ENCODE measurements at places on chromosomes 12 and 14. TPM values are rescaled to one million over a fixed set of nuclear protein-coding genes. Genes with fewer than 3 reads are reported as not detected.

Gene MORN3
- 1.9 TPM for total RNA-seq

Gene GALNT8
- total RNA-seq: 0.25 TPM

Gene GRIP1
- total RNA-seq: 18.4 TPM

Gene KRT79
- total RNA-seq: not detected

Gene KRT3
- not detected for total RNA-seq

Gene SERPINA4
- total RNA-seq: 6.1 TPM

Gene RPGRIP1
- total RNA-seq: 0.47 TPM

GRCh38 chr12:7693793-7694192, 1.8 kb downstream of the GDF3 start:
- H3K27me3 ChIP-seq: no peaks in the 10 kb centered on the region
- no peak overlapping the region for H3K27ac ChIP-seq
- H3K4me3 ChIP-seq: no peak overlapping the region
- no peaks in the 10 kb centered on the region for H3K4me1 ChIP-seq
- no peaks in the 10 kb centered on the region for H3K36me3 ChIP-seq

DNA sequence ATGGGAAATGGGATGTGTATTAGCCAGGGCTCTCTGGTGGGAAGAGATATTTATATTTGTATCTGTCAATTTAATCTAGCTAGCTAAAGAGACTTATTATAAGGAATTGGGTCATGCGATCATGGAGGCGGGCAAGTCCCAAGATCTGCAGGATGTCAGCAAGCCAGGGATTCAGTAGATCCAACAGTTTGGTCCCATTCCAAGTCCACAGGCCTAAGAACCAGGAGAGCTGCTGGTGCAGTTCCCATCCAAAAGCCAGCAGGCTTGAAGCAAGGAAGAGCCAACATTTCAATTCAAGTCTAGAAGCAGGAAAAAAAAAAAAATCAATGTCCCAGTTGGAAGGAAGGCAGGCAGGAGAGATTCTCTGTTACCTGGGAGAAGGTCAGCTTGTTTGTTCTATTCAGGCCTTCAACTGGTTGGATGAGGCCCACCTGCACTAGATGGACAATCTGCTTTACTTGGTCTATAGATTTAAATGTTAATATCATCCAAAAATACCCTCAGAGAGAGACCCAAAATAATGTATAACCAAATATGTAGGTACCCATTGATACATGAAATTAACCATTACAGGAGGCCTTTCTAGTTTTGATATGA, 60.7 kb upstream of the BCAT1 start:
- no peaks in the 10 kb centered on the region for H3K4me1 ChIP-seq
- no peaks in the 10 kb centered on the region for H3K27me3 ChIP-seq
- no peak overlapping the region for H3K27ac ChIP-seq
- no peaks in the 10 kb centered on the region for H3K36me3 ChIP-seq

DNA sequence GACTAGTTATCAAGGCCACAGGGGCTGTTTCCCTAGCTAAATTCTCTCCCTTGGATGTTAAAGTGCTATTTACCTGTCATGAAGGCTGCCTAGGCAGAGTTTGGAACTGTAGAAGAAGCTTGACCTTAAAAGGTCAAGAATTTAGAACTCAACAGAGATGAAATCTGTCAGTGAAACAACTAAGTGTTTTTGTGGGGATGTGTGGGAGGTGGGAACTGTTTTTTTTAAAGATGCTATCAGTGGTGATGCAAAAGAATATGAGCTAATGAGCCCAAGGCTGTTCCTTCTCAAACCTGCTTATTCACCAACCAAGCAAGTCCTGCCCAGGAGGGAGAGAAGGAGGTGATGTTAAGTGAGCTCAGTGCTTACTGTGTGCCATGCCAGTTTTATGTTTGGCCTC, 40.8 kb upstream of the POC1B start:
- no peaks in the 10 kb centered on the region for H3K27me3 ChIP-seq
- H3K4me3 ChIP-seq: no peak overlapping the region
- no peak for DNase-seq
- H3K4me1 ChIP-seq: no peaks in the 10 kb centered on the region
- H3K36me3 ChIP-seq: no peaks in the 10 kb centered on the region
- no peak overlapping the region for H3K27ac ChIP-seq

DNA sequence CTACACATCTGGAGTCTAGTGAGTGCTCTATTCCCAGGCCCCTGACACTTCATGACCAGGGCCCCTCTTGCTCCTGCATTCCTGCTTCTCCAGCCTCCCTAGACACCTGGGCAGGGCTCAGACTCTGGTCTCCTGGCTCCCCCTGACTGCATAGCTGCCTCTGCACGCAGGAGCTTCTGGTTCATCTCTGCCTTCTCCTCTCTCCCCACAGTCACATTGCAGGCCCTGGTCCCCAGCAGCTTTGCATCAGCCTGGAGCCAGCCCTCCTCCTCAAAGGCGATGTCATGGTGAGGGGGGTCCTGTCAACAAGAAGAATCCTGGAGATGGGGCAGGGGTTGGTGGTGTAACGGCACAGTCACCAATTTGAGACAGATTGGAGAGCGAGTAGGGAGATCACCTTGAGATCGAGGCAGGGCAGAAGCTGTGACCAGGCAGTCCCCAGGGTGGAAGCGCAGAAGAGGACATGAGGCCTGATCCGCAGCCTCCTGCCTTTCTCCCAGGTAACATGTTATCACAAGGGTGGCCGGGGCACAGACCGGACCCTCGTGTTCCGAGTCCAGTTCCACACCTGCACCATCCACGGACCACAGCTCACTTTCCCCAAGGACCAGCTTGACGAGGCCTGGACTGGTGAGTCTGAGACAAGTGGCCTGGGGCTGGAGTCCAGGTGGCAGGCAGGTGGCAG, 8.1 kb downstream of the TNS2 start:
- peaks cover 11% of the 10 kb centered on the region for H3K36me3 ChIP-seq
- H3K27me3 ChIP-seq: no peaks in the 10 kb centered on the region
- peaks cover 39% of the 10 kb centered on the region for H3K4me1 ChIP-seq
- H3K4me3 ChIP-seq: no peak overlapping the region
- DNase-seq: no peak

GRCh38 chr12:91913651-91914050, 232.0 kb downstream of the BTG1 start:
- no peaks in the 10 kb centered on the region for H3K27me3 ChIP-seq
- no peaks in the 10 kb centered on the region for H3K36me3 ChIP-seq
- no peak for DNase-seq
- H3K27ac ChIP-seq: no peak overlapping the region
- H3K4me1 ChIP-seq: no peaks in the 10 kb centered on the region

DNA sequence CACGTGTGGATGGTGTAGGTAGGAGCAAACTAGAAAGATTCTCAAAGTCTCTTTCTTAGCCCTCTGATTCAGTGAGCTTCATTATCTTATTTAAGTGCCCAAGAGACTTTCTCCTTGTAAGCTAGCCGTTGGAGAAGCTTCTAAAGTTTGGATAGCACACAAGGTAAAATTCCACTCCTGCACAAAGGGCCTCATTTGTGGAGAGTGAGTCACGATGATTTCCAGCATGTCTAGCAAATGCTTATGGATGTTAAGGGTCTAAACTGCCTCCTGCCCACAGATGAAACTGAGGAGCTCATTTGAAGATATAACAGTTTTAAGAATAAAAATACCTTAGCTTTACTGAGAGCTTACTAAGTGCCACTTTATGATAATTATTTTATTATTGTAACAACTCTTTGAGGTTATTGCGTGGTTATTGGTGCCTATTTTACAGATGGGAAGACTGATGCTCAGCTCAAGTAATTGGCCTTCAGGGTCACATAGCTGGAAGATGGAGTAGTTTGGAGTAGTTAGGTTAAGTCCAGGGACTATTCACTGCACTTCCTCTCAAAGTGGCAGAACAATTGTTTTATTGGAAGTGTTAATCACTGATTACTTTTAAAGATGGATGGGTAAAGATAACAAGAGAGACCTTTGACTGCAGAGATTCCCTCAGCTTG, 78.7 kb upstream of the HIF1A start:
- no peak overlapping the region for H3K4me3 ChIP-seq
- H3K4me1 ChIP-seq: peaks cover 11% of the 10 kb centered on the region
- H3K27ac ChIP-seq: no peak overlapping the region
- no peak for DNase-seq
- H3K36me3 ChIP-seq: no peaks in the 10 kb centered on the region
- no peaks in the 10 kb centered on the region for H3K27me3 ChIP-seq

DNA sequence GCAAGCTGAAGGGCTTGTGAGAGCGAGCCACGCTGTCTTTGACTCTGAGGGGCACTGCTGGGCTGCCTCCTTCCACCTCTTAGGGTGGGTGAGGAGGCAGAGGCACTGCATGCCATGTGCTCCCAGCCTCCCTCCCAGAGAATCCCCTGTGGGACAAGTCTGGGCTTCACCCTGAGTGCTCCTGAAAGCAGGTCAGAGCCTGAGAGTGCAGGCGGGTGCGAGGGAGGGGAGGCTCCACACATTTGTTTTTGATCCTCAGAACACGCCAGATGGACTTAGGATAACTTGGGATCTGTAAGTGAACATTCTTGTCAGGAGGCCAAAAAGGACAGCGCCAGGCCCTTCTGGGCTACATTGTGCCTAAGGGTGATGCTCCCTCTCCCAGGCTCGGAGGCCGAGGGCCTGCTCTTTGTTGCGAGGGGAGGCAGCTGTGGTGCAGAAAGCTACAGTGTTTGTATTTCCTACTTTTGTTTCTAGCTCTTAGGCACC, 155.4 kb downstream of the TMX1 start:
- H3K36me3 ChIP-seq: no peaks in the 10 kb centered on the region
- H3K27ac ChIP-seq: peak overlapping the region; percentile 35
- no peak for DNase-seq

DNA sequence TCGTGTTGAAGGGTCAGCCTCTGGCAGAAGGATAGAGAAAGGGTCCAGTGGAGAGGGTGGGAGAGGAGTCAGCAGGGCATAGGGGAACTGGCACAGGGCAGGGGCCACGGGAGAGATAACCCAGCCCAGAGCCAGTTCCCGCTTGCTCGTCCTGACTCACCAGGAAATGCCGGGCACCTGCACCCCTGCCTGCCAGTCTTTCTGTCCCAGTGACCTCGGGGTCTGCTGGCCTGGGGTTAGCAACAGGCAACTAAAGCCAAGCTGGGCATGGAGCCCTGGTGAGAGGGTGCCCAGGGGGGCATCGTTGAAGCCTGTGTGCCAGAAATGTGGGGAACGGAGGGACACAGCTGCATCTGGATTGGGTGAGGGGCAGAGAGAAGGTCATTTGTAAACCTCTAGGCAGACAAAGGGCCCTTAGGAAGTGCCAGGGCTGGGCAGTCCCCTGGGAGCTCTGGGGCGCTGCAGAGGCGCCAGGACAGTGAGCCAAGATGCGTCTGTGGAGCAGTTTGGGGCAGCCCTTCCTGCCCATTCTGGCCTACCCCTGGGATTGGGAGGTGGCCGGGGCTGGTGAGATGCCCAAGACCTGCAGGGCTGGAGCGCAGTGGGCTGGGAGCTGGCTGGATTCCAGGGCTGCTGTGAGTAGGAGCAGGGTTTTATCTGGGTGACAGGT, 5.5 kb downstream of the TNFAIP2 start:
- DNase-seq: peak; percentile 84
- no peak overlapping the region for H3K4me3 ChIP-seq
- peaks cover 12% of the 10 kb centered on the region for H3K36me3 ChIP-seq
- no peaks in the 10 kb centered on the region for H3K27me3 ChIP-seq

- H3K4me1 ChIP-seq: no peaks in the 10 kb centered on the region
- no peaks in the 10 kb centered on the region for H3K27me3 ChIP-seq
- H3K27ac ChIP-seq: no peak overlapping the region
- DNase-seq: peak; percentile 43
- H3K36me3 ChIP-seq: no peaks in the 10 kb centered on the region
- H3K4me3 ChIP-seq: no peak overlapping the region
Measured at GRCh38 chr14:57189070-57189469, 79.6 kb downstream of the EXOC5 start.

DNA sequence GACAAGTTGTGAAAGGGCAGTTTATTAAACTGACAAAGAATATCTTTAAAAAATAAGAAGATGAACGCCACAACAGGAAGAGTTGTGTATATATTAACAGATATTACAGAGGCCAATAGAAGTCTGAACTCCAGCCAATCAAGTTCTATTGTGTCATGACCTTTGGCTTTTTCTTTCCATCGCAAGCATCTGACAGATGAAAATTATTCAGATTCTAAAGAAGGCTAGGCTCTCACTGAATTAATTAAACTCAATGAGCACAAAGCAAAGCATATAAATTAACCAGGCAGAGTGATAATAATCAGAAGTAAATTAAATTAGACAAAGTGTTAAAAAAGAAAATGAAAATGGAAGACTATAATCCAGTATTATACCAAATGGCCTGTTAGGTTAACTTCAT, 62.0 kb upstream of the PYGL start:
- no peak for DNase-seq
- H3K27ac ChIP-seq: no peak overlapping the region
- no peaks in the 10 kb centered on the region for H3K4me1 ChIP-seq
- H3K4me3 ChIP-seq: no peak overlapping the region

DNA sequence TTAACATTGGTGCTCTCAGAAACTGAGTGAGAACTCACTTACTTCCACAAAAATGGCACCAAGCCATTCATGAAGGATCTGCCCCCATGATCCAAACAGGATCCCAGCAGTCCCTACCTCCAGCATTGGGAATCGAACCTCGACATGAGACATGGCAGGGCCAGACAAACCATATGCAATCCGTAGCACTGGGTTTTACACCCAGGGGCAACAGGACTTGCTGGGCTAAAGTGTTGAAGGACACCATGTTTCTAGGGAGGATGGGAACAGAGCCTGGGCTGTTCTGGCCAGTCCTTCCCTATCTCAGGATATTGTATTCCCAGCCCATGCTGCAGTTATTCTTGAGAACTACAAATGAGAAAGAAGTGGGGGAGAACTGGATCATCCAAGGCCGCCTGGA, 36.6 kb downstream of the SERPINA3 start:
- H3K36me3 ChIP-seq: no peaks in the 10 kb centered on the region
- no peaks in the 10 kb centered on the region for H3K27me3 ChIP-seq
- DNase-seq: no peak
- no peak overlapping the region for H3K4me3 ChIP-seq
- no peaks in the 10 kb centered on the region for H3K4me1 ChIP-seq
